ENCODE measurements at places on chromosomes 16 and 17.
A peak's percentile ranks its signal among the peaks of the same experiment; 100 is the strongest.

- peak; percentile 65 for DNase-seq
Observed at GRCh38 chr17:78923660-78924453, 1.3 kb downstream of the TIMP2 start.

DNA sequence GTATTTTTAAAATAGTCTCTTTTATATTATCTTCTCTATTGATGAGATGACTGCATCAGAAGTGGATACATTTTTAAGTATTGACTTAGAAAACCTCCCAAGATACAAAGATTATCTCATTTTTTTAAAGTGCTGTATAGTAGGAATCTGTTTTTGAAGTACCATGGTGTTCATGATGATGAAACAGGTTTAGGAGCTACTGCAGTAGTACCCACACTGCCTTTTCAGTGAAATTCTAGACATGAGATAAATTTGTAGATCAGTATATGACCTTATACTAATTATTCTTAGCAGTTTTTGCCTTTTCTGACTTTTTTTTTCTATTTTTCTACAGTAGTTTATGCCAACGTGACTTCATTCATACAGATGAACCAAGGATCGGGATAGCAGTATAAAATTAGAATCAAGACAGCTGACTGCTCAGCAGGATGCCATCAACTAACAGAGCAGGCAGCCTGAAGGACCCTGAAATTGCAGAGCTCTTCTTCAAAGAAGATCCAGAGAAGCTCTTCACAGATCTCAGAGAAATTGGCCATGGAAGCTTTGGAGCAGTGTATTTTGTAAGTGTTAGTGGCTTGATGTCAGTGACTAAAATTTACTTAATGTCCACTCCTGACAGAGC, 61.1 kb downstream of the TAOK1 start:
- no peak for DNase-seq

DNA sequence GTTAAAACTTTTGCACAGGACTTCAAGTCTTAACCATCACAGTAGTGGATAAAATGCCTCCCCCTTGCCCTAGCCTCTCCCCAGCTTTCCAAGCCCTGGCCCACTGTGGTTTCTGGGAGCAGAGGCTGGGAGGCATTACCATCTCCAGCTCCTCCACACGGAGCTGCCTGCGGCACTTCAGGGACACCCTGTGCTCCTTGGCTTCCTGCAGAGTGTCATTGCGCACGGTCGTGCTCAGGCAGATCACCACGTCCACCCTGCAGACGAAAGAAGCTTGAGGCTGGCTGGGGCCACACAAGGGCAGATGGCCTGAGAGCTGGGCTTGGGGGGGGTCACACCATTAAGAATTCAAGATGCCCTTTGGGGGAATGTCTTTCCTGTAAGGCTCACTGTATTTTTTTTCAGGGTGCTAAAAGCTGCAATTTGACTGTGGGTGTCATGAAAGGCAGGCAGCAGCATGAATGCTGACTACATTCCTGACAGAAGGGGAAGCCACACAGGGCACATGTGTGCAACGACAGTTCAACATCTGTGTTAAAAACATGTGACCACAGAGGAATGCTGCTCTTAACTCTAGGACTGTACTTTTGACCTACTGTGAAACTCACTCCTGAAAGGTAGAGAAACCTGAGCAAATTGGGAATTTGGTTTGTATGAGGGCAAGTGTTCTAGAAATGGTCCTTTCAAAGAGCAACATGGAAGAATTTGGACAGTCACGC, 47.7 kb upstream of the CLEC18B start:
- no peak for DNase-seq

- no peak for DNase-seq
Observed at GRCh38 chr17:38747463-38748148, 530 bp downstream of the PCGF2 start.

DNA sequence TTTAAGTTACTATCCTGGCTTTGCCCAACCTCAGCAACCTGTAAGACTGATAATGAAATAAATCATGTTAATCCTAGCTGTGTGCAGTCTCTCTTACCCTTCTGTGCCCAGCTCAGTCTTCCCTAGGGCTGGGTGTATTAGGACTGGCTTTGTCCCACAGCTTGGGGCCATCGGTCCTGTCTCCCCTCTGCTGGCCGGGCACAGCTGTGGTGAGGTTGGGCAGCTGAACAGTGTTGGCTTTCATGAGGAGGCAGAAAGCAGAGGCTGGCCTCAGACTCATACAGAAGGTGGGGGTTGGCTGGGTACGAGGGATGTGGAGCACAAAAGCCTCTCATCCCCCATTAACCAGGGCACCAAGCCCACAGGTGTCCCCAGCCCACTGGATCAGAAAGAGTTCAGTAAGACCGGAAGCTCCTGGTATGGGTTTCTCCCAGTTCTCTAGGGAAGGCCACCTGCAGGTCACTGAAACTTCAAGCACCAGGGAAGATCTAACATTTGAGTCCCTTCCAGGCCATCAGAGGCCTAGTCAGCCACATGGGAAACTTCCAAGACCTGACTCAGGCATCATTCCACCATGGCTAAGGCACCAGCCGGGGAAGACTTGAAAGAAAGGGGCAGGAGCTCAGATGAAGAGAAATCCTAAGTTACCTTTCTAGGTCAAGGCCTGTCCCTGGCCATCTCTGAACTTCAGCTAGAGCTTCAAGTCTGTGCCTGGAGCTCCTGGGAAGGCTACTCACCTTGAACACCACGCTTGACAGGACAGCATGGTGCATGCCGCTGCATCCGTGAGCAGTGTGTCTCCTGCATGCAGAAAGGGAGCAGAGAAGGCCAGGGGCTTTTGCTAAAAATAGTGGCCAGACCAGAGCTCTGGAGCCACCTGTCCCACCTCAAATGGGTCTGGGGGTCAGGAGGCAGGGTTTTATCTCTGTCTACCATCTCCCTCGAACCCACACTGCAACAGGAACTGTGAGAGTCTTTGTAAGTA, 8.8 kb downstream of the CNP start:
- no peak for DNase-seq

GRCh38 chr17:50198026-50198669, 3.3 kb downstream of the COL1A1 start:
- DNase-seq, result peak; percentile 62

GRCh38 chr16:66265556-66266141, 100.8 kb upstream of the CDH5 start:
- no peak for DNase-seq

DNA sequence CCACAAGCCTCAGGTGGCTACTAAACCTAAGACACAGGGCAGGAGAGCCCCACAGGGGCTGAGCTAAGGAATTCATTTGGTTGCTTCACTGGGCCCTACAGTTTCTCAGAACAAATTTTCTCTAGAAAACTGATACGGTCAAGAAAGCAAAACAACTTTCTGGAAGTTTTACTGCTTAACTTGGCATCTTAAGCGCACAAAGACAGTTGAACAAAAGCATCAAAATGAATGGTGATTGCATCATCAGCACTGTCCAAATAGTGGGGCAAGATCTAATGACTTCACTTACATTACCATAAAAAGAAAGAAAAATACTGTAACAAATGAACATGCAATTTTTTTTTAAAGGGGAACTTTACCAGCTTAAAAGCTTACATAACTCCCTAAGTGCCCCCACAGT, 47.6 kb downstream of the XPO6 start:
- DNase-seq, result no peak

DNA sequence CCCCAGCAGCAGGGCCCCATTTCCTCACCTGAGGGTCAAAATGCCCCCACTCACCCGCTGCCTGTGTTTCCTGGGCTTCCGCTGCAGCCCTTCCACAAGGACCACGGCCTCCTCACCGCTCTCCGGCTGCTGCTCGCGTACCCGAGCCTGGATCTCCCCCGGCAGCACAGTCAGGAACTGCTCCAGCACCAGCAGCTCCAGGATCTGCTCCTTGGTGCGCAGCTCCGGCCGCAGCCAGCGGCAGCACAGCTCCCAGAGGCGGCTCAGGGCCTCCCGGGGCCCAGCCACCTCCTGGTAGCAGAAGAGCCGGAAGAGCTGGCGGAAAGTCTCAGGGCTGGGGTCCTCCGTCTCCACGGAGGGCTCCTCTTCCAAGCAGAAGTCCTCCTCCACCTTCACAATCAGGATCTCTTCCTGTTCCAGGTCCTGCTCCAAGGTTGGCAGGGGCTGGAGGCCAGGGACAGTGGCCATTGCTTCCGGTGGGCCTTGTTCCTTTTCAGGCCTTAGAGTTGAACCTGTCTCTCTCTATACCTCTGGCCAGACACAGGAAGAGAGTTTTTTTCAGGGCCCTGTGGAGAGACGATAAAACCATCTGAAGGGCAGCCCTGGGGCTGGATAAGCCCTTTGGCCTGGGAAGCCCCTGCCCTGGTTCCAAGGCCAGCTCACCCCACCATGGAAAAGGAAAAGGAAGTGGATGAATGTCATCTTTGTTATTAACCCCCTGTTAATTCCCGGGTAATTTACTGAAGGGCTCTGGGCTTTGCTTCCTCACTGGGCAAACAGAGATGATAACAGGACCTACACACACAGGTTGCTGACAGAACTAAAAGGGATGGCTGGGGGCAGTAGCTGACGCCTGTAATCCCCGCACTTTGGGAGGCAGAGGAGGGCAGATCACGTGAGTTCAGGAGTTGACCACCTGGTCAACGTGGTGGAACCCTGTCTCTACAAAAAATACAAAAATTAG, 1.2 kb downstream of the ZNF500 start:
- DNase-seq, result no peak
